ENCODE measurements at places on chromosomes 5 and 9.

- no peak for DNase-seq
Measured at GRCh38 chr9:134951461-134951860, 33.7 kb upstream of the FCN1 start.

GRCh38 chr9:134655586-134656333 is 14.2 kb downstream of the COL5A1 start:
- no peak for DNase-seq

GRCh38 chr5:139164020-139164419 is 34.1 kb downstream of the SIL1 start:
- DNase-seq, result no peak

GRCh38 chr5:178216088-178216534 is 11.8 kb downstream of the HNRNPAB start:
- DNase-seq, result no peak

- DNase-seq, result no peak
Measured at GRCh38 chr5:156865427-156865826, 15.3 kb downstream of the PPP1R2B start.

GRCh38 chr9:107064378-107064777 is 201.4 kb downstream of the ZNF462 start:
- no peak for DNase-seq

- DNase-seq, result no peak
Measured at GRCh38 chr5:143432658-143433239, 29.3 kb upstream of the NR3C1 start.

DNA sequence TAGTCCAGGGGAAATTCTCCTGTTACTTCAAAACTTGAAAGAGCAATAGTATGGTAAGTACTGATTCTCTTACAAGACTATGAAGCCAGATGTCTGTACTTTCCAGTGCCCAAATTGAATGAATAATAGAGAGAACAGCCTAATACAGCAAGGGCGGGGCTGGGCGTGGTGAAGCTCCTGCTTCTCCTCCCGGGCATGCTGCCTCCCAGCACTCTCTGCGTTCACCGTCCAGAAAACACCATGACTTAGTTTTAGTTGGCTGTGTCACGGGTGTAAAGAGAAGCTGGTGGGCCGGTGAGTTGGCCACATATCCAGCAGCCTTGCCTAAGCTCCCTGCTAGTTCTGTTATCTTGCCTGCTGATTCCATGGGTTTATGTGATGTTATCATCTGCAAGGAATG is 40.7 kb upstream of the ADAMTS2 start:
- no peak for DNase-seq

Data from posterior cingulate gyrus (tissue), 11 donors.